ENCODE measurements at places on chromosomes 6 and 20.

GRCh38 chr20:46631212-46631869 is 19.9 kb downstream of the SLC13A3 start:
- DNase-seq: no peak

DNA sequence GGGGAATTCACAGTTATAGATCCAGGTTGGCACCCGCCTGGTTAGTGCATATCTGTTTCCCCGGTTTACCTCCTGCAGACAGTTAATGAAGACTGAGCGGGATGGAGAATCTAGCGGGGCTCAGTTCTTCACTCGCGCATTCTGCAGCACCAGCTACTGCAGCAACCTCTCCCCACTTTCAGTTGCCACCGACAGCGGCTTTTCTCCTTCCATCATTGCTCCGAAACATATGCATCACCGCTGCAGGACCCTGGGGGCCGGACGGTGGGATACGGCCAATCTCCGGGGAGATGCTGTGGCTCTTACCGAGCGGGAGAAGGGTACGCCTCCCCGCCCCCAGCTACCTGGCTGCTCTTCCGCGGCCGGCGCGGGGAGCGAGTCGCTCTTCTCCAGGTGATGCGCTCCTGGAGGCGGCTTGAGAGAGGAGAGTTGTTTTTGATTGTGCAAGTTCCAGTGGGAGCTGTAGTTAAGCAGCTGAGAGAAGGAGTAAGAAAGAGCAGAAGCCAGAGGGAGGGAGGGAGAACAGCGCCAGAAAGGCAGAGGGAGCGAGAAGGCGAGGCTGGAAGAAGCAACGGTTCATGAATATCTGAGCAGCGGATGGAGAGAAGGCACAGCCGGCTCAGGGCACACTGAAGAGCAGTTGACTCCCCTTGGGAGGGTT is at the start of gene SGK1:
SGK1 (minus strand) TSS at position 642 of the 661 bp plus-strand sequence. CDS start 652 bp downstream, outside the sequence.
- DNase-seq: peak; percentile 13

GRCh38 chr6:144661116-144661806 is 376.1 kb downstream of the UTRN start:
- DNase-seq: no peak

DNA sequence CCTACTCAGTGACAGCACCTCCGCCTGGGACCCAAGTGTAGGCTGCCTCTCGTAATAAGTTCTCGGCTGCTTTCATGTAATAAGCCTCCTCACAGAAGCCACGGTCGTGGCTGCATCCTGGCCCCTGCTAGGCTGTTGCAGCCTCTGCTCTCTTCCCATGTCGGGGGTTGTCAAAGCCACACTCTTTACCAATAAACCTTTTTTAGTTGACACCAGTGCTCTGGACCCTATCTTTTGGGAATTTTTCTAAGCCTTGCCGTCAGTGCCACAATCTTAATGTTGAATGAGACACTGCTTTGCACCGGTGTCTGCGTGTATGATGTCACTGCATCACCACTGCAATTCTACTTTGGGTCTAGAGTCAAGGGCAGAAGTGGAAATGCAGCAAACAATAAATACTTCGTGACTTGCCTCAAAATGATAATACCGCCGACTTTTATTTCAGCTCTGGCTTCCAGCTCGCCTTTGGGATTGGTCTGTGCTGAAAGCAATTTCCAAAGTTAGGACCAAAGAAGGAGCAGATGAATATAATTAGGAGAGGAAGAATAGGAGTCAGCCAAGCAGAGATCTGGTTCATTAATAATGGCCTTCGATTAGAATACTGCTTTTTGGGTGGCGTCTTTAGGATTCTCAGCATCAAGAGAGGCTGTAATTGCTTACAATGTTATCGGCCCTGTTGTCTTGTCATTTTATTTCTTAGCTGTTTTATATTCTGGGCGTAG is 57.6 kb upstream of the CCN6 start:
- no peak for DNase-seq

DNA sequence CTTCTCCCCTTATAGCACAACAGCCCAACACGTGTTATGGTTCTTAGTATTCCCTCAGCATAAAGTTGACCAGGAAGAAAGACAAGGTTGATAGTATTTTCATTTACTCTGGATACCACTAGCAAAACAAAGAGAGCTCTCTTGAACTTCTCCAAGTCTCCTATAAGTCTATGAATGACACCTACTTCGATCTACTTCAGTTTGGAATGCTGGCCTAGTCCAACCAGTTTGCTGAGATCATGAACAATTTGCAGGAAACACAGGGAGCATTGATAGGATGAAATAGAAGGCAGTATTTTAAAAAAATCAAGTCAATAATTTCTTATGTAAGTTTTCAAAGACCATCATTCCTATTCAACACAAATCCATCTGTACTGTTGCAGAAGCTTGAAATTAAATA is 93.6 kb downstream of the GJA10 start:
- no peak for DNase-seq

DNA sequence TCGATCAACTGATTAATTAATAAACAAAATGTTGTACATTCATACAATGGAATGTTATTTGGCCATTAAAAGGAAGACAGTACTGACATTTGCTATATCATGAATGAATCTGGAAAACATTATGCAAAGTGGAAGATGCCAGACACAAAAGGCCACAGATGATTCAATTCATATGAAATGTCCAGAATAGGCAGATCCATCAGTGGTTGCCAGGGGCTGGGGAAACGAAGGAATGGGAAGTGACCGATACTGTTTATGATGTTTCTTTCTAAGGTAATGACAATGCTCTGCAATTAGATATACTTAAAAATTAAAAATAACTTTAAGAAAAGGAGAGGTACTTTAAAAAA is 37.2 kb downstream of the ELOVL5 start:
- no peak for DNase-seq

DNA sequence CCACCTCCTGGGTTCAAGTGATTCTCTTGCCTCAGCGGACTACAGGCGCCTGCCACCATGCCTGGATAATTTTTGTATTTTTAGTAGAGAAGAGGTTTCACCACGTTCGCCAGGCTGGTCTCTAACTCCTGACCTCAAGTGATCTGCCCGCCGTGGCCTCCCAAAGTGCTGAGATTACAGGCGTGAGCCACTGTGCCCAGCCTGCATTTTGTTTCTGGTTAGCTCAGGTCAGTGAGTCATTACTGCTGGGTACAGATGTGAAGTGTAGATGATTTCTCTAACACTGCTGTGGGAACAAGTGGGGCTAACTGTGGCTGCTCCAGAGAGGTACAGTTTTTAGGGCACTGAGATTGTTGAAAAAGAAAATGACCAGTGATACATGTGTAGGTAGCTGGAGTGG is 188.6 kb downstream of the PRL start:
- no peak for DNase-seq

DNA sequence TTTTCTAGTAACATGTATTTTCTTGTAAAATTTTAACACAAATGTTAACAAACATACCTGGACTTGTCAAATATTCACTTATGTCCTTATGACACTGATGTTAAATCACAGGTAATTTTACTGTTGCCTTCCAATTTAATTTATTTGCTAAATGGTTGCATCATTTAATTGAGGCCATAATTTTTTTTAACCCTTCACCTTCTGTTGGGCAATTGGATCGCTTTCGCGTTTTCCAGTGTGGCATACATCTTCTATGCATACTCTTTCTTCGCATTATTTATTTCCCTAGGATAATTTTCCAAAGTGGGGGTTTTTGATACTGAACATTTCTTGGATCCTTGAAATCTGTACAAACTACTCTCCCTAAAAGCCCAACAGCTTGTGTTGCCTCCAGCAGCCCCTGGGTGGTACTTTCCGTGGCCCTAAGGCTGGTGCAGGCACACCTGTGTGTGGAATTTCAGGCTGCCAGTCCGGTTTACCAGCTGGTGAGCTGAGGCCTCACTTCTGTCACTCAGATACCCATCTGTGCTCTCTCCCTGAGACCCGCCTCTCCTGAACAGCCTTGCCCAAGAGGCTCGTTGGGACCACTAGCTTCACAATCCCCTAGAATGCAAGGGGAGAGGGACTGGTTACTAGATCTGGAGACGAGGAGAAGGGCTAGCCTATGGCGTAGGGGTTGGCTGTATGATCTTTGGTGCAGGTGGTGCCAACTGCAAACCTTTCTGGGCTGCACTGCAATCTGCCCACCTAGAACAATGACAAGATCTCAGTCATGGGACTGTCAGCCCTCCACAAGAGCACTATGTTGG is 11.2 kb upstream of the C20orf144 start:
- DNase-seq: no peak

DNA sequence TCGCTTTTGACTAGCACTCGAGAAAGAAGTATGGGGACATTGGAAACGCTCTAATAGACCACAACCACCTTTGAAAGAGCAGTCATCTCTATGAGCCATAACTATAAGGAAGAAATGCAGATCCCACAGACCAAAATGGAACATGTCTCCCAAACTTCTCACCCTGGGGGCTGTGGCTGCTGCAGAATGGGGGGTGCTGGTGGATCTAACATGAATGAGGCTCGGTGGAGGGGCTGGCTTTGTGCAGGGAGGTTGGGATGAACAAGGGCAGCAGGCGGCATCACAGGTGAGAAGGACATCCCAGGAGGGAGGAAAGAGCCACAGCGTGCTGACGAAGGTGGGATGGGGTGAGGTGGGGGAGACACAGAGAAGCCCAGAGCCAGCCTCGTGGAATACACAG is 10.5 kb upstream of the CCR6 start:
- no peak for DNase-seq

Measured in stimulated activated CD4-positive, alpha-beta T cell treated with anti-CD3 and anti-CD28 coated beads, Interleukin-15, amount 100 ng/mL, for 1 hour (primary cell).